ENCODE measurements at places on chromosomes 1 and 21. TPM values are rescaled to one million over a fixed set of nuclear protein-coding genes. Genes with fewer than 3 reads are reported as not detected.

The HHIPL2 gene
- total RNA-seq = not detected

DNA sequence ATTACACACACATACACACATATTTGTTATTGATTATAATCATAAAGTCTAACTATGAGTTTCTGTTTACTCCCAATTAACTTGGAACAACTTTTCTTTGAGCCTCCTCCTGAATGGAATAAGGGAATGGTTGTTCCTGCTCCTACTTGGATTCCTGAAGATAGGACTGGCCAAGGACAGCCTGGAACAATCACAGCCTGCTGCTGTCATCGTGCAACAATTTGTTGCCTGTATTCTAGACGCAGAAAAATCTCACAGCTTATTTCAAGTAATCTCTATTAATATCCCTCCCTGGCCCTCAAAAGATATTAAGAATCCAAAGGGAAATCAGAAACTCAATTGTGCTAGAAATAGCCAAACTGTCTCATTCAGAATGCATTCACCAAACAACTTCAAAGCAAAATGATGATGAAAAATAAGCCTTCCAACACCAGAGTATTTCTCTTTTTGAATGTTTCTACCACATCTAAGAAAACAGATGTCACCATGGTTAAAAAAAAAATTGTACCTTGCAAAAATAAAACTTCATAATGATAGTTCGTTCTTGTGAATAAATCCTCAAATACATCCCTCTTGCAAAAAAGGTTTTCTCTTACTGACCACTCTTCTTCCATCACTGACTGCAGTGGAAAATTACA lies 30.9 kb downstream of the RCAN1 start:
- H3K36me3 ChIP-seq = no peaks in the 10 kb centered on the region
- DNase-seq = no peak
- 0 out of 2 replicates have a peak overlapping the region, but pooled peaks have one; percentile 25 for H3K27ac ChIP-seq
- peaks cover 41% of the 10 kb centered on the region for H3K4me1 ChIP-seq

The TRIM62 gene
- 6.4 TPM for total RNA-seq

GRCh38 chr1:206839006-206839560 lies 26.3 kb upstream of the IL20 start:
- DNase-seq = no peak
- peaks cover 41% of the 10 kb centered on the region for H3K4me1 ChIP-seq
- no peak overlapping the region for H3K27ac ChIP-seq
- H3K36me3 ChIP-seq = no peaks in the 10 kb centered on the region

- peaks cover 12% of the 10 kb centered on the region for H3K4me1 ChIP-seq
- no peak overlapping the region for H3K4me3 ChIP-seq
- H3K36me3 ChIP-seq = no peaks in the 10 kb centered on the region
- no peak overlapping the region for H3K27ac ChIP-seq
- H3K27me3 ChIP-seq = peaks cover 43% of the 10 kb centered on the region
Observed at GRCh38 chr1:93004566-93005251, 43.4 kb upstream of the DIPK1A start.

The LMX1A gene
- not detected for total RNA-seq

The ERICH3 gene
- not detected for total RNA-seq

GRCh38 chr1:76807543-76808260 lies 59.6 kb upstream of the ST6GALNAC5 start:
- H3K4me1 ChIP-seq = no peaks in the 10 kb centered on the region
- no peak overlapping the region for H3K27ac ChIP-seq
- H3K27me3 ChIP-seq = peaks cover 6% of the 10 kb centered on the region
- H3K4me3 ChIP-seq = no peak overlapping the region

The CELA2A gene
- total RNA-seq = not detected

DNA sequence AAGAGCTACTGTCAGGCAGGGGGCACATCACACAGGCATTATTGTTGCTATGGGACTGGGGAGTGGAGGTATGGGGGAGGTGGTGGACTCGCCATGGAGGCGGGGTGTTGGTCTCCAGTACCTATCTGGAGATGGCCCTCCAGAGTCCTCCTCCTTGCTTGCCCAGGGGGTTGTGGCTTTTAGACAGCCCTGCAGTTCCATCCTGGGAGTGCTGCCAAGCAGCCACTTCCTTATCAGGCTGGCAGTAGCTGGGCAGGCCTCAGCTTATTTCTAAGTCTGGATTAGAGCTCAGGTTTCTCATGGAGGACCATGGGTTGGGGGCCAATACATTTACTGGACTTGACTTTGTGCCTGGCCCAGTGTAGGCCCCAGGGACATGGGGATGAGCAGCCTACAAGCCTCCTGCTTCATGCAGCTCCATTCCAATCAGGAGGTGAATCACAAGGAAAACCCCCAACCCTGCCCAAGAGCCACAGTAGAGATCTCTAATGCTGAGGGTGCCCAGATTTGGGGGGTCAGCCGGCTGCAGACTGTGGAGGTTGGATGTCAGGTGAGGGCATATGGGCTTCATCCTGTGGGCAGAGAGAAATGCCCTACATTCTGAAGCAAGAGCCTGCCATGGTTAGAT lies 210.7 kb upstream of the EDN2 start:
- H3K27ac ChIP-seq = no peak overlapping the region
- peaks cover 4% of the 10 kb centered on the region for H3K36me3 ChIP-seq
- no peak for DNase-seq

- peaks cover 2% of the 10 kb centered on the region for H3K27me3 ChIP-seq
- no peak overlapping the region for H3K27ac ChIP-seq
- H3K4me1 ChIP-seq = peaks cover 7% of the 10 kb centered on the region
- no peak for DNase-seq
- peaks cover 8% of the 10 kb centered on the region for H3K36me3 ChIP-seq
Observed at GRCh38 chr1:55604179-55604578, 389.0 kb upstream of the USP24 start.

DNA sequence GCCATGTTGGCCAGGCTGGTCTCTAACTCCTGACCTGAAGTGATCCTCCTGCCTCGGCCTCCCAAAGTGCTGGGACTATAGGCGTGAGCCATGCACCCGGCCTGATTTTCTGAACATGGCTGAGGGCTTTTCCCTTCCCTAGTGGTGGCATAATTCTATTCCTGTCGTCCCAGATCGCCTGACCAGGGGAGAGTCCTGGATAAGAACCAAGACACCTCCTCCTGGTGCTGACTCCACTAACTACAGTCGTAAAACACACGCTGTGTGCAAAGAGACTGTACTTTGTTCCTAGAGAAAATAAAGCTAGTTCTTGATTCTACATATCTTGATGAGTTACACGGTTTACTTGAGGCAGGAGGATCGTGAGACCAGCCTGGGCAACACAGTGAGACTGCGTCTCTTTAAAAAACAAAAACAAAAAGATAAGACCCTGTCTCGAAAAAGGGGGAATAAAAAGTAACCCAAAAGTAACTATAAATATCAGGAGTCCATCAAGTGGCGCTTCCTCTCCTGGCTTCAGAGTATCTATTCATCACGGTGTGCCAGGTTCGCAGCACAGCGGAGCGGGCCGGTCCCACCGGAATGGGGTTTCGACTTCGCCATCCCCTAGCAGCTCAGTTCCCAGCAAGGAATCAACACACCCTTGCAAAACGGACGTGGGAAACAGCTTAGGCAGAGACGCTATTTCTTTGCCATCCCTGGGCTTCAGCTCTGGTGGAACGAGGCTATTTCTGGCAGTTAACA lies 973 bp downstream of the SDF4 start:
- peak; percentile 80 for DNase-seq
- peak overlapping the region; percentile 88 for H3K27ac ChIP-seq
- H3K36me3 ChIP-seq = peaks cover 30% of the 10 kb centered on the region
- peaks cover 6% of the 10 kb centered on the region for H3K27me3 ChIP-seq

The CENPF gene
- total RNA-seq = 64.3 TPM

The ACTL8 gene
- not detected for total RNA-seq

The UQCRHL gene
- total RNA-seq = 1.1 TPM

DNA sequence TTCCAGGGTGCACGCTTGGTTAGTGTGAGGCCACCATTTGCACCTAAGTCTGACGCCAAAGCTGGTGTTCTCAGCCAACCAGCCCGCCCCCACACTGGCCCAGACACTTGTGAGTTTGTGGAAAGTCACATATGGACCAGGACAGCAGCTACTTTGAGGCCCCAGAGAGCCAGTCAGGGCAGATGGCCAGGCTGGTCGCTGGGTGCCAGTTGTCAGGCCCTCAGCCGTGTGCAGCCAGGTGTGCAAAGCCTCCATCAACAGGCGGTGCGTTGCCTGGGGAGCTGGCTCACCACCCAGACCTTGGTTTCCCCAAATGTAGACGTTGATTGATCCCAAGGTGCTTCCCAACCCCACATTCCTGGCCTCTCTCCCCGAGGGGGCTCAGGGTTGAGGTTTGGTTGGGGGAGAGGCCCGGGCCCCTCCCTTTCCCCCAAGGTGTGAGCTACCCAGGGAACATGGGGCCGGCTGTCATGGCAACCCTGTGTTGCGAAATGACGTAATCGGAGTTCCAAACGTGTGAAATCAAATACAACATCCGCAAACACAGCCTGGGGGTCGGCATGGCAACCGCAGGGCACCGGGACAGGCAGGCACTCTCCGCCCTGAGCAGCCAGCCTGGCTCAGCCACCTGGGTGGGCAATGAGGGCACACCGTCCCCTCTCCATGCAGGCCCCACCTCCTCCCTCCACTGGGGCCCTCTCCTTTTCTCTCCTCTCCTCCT lies 42.2 kb upstream of the WNT4 start:
- no peak overlapping the region for H3K4me3 ChIP-seq
- peaks cover 40% of the 10 kb centered on the region for H3K27me3 ChIP-seq
- DNase-seq = no peak
- no peaks in the 10 kb centered on the region for H3K36me3 ChIP-seq
- H3K4me1 ChIP-seq = no peaks in the 10 kb centered on the region

The AK5 gene
- total RNA-seq = 63.5 TPM

- no peak for DNase-seq
- peaks cover 26% of the 10 kb centered on the region for H3K4me1 ChIP-seq
- no peaks in the 10 kb centered on the region for H3K36me3 ChIP-seq
- H3K27me3 ChIP-seq = peaks cover 1% of the 10 kb centered on the region
- no peak overlapping the region for H3K4me3 ChIP-seq
- no peak overlapping the region for H3K27ac ChIP-seq
Observed at GRCh38 chr1:230818901-230819300, 49.4 kb downstream of the C1orf198 start.

The JMJD4 gene
- total RNA-seq = 24.2 TPM

The TCEA3 gene
- total RNA-seq = 7.8 TPM

- peaks cover 36% of the 10 kb centered on the region for H3K4me1 ChIP-seq
- no peak overlapping the region for H3K4me3 ChIP-seq
- peaks cover 2% of the 10 kb centered on the region for H3K27me3 ChIP-seq
Observed at GRCh38 chr1:89804642-89805237, 16.1 kb upstream of the LRRC8D start.

The RGS4 gene
- total RNA-seq = 52.2 TPM

DNA sequence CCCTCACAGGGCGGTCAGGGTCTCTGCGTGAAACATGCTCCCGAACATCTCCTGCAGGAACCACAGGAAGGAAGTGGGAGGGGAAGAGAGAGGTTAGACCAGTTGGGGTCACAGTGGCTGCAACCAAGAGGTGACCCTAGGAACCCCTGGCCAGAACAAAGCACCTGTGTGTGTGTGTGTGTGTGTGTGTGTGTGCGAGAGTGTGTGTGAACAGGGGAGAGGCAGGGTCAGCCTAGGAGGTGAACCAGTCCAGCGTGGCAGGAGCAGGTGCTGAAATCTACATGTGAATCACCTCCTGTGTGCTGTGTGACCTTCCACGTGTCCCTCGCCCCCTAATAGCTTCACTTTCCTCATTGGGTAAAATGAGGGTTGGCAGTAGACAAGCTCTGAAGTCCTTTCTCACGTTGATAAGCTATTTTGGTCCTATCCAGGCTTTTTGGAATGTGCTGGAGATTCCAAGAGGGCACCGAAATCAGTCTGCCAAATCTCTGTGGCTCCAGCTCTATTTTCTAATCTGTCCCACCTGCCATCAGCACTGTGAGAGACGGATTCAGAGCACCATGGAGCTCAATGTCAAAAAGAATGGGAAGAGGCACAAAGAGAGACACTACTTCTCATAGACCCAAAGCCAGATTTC lies 27.8 kb downstream of the SLC26A9 start:
- H3K27me3 ChIP-seq = peaks cover 18% of the 10 kb centered on the region
- H3K4me1 ChIP-seq = peaks cover 20% of the 10 kb centered on the region
- H3K27ac ChIP-seq = no peak overlapping the region
- H3K36me3 ChIP-seq = no peaks in the 10 kb centered on the region
- no peak overlapping the region for H3K4me3 ChIP-seq

The OR2T10 gene
- not detected for total RNA-seq

DNA sequence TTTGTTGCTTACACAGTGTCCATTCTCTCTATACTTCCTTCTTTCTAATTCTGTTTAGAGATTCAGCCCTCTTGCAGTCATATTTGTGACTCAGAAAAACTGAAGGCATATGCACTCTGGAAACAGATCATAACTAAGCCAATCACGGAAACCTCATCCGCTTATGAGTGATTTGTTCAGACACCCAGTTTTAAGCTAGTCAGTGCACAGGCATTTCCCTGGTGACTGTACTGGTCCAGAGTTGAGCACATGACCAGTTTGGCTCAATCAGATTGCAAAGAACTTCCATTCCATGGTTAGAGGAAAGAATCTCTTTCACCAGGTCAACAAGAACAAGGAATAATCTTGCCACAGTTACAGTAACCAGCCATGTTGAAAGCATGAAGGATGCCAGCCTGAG lies 69.2 kb upstream of the SGIP1 start:
- peaks cover 96% of the 10 kb centered on the region for H3K4me1 ChIP-seq
- no peaks in the 10 kb centered on the region for H3K27me3 ChIP-seq
- H3K4me3 ChIP-seq = peak overlapping the region; percentile 75
- peak; percentile 98 for DNase-seq

The BTBD8 gene
- total RNA-seq = 1.8 TPM

- H3K4me1 ChIP-seq = peaks cover 47% of the 10 kb centered on the region
- H3K4me3 ChIP-seq = no peak overlapping the region
- no peaks in the 10 kb centered on the region for H3K27me3 ChIP-seq
- H3K27ac ChIP-seq = no peak overlapping the region
- no peak for DNase-seq
Observed at GRCh38 chr1:72434070-72434469, 151.7 kb upstream of the NEGR1 start.

DNA sequence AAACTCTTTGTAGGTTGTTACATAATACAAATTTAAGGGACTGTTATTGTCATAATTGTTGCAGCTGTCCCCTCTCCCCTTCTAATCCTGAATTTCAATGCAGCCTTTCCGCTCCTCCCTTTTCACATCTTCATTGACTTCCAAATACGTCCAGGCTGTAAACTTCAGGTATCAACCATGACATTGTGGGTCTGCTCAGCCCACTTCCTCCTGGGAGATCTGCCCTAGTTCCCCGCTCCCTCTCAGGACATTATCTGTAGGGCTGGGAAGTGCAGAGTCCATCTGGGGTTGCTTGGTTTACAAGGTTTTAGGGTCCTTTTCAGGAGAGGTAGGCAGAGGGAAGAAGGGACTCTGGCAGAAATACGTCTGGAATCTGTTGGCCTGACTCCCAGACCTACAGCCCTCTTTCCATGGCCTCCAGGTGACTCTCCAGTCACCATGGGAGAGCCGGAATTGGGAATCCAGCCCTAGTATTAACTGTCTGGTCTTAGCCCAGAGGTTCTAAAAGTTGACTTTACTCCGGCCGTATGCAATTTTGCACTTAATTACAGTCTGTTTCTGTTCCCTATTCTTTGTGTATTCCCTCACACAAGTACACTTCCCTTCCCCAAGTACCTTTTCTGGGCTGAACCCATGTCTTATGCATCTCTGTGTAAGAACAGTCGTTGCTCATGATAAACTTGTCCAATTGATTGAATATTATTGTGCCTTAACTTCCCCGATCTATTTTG lies 4.7 kb upstream of the DENND2D start:
- H3K27ac ChIP-seq = no peak overlapping the region
- H3K36me3 ChIP-seq = no peaks in the 10 kb centered on the region
- peaks cover 9% of the 10 kb centered on the region for H3K27me3 ChIP-seq
- H3K4me3 ChIP-seq = peak overlapping the region; percentile 66
